CD4-positive, alpha-beta T cell treated with Interleukin-6 at 100 ng/mL for 8 hours (primary cell): ENCODE measurements at places on chromosomes 4 and X.

- DNase-seq = no peak
Measured at GRCh38 chr4:53022513-53023100, 160.5 kb downstream of the RASL11B start.

GRCh38 chrX:79182616-79183015, 38.1 kb downstream of the GPR174 start:
- no peak for DNase-seq

DNA sequence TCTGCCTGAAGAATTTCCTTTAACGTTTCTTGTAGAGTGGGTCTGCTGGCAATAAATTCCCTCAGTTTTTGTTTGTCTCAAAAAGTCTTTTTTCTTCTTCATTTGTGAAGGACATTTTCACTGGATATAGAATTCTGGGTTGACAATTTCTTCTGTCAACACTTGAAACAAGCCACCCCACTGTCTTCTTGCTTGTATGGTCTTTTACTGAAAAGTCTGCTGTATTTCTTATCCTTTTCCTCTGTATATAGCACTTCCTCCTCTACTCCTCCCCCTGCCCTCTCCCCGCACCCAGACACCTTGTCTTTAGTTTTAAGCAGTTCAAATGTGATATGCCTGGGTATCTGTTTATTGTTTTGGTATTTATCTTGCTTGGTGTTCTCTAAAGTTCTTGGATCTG, 23.3 kb downstream of the SLC9A7 start:
- no peak for DNase-seq

GRCh38 chrX:25300994-25301393, 285.2 kb upstream of the ARX start:
- DNase-seq = no peak

DNA sequence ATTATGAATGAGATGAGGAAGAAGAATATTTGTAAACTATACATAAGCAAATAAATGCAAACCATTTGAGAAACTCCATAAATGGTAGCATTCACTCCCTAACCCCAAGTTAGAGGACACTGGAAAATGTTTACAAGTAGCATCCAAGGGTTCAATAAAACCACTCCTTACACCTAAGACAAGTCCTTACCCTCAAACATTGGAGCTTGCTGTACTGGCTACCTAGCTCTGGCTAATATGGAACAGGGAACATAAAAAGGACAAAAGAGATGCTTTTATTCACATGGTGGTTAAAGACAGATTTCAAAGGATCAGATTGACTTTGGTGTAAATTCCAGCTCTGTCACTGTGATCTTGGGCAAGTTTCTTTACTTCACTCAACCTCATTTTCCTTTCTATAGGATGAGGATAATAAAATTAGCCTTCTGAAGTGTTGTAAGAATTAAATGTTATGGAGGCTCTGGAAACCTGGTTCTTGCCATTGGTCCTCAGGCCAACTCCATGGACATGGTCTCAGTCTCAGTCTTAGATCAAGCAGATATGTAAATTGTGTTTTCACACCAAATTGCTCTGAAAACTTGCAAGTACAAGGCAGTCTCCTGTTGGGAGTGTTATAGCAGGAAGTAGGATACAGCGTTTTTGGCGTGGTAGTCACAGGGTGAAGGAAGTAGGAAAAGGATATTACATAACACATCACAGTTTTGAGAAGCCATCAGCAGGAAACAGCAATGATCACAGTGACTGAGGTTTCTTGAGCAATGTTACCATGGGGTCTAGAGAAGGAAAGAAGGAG, 3.3 kb downstream of the CXCL1 start:
- DNase-seq = no peak

DNA sequence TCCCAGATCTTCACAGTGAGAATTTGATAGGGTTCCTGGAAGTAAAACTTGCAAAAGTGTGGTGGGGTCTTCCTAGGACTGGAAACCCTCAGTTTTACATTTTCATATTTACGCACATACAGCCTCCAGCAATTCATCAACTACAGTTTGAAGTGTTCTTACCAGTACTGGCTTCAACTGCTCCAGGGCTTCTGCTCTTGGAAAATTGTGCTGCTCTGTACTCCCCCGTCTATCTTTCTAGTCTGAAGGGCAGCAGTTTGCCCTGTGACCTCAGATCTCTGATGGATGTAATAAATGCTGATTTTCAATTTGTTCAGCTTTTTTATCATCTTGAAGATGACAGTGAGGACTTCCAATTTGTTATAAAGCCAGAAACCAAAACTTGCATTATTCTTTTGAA, 458.9 kb upstream of the FSTL5 start:
- DNase-seq = no peak

- no peak for DNase-seq
Measured at GRCh38 chr4:88027611-88028608, 20.5 kb downstream of the PKD2 start.

DNA sequence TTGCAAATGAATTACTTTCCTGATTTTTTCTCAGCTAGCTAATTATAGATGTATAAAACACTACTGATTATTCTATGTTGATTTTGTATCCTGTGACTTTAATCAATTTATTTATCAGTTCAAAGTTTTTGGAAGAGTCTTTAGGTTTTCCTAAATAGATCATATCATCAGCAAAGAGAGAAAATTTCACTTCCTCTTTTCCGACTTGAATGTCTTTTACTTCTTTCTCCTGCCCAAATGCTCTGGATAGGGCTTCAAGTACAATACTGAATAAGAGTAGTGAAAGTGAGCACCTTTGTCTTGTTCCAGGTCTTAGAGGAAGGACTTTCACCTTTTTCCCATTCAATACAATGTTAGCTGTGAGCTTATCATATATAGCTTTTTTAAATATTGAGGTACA, 417.9 kb downstream of the PDGFC start:
- DNase-seq = no peak

DNA sequence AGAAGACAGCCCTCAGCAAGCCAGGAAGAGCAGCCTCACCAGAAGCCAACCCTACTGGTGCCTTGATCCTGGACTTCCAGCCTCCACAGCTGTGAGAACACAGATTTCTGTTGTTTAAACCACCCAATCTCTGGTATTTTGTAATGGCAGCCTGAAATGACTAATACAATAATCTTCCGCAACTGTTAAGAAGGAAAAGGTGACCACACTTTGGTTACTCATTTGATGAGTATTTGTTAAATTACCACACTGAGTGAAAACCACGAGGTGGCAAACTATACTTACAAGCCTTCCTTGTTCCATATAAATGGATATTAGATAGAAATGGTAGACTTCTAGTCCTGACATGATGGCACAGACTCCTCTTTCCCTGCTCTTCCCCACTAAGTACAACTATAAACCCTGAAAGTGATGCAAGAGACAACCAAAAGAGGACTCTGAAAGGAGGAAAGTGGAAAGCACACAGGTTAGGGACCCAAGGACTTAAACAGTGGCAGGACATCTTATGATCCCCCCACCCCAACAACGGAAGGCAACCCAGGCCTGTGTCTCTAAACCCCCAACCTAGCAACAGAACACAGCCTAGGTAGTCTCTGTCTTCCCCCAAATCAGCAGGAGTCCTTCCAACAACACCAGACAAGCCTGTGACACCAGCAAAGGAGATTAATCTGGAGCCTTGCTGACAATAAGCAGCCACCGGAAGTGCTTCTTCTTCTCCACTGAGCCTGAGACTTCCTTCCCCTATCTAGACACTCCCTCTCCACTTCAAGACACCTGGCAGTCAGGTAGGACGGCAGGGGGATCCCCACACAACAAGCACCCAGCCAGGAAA, 12.3 kb downstream of the ZNF182 start:
- no peak for DNase-seq

DNA sequence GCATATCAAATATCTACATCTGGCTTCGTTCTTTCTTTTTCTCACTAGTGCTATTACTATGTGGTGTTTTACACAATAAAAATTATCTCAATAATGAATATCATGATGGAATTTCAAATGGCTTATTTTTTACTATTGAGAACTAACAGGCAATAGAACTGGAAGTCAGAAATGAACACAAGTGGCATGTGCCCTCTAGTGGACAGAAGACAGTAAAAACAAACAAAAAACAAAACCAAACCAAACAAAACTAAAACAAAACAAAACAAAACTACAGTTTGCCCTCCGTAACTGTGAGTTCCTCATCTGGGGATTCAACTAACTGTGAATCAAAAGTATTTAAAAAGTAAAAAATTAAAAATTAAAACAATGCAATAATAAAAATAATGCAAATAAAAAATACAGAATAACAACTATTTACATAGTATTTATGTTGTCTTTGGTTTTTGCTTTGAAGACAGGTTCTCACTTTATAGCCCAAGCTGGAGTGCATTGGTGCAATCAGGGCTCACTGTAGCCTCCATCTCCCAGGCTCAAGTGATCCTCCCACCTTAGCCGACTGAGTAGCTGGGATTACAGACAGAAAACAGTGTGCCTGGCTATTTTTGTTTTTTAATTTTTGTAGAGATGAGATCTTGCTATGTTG, 195.6 kb upstream of the TACR3 start:
- no peak for DNase-seq

GRCh38 chr4:36313301-36313700, 31.9 kb downstream of the DTHD1 start:
- DNase-seq = no peak

GRCh38 chr4:174216799-174217272, 66.6 kb downstream of the FBXO8 start:
- DNase-seq = no peak

DNA sequence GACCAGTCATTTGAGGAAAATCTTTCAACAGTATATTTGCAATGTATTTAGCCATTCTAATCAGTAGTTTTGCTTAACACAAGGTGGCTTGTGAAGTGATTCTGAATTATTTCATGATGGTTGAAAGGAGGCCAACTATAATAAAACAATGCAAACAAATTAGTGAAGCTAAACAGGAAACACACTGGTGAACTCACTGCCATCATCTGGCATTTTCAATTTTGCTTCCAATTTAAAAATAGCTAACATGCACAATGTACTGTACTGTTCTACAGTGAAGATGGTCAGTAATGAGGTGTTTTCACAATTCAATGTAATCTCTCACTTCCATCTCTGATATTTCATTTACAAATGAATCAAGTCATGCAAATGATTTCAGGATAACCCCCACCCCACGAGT, 31.1 kb downstream of the PGRMC2 start:
- no peak for DNase-seq

- DNase-seq = no peak
Measured at GRCh38 chr4:124191329-124191728, 521.2 kb downstream of the ANKRD50 start.

- DNase-seq = no peak
Measured at GRCh38 chr4:111905511-111905910, 239.7 kb upstream of the FAM241A start.

GRCh38 chrX:123918106-123918721, 43.3 kb upstream of the STAG2 start:
- DNase-seq = no peak

- no peak for DNase-seq
Measured at GRCh38 chrX:133537142-133537541, 121.9 kb upstream of the GPC4 start.

DNA sequence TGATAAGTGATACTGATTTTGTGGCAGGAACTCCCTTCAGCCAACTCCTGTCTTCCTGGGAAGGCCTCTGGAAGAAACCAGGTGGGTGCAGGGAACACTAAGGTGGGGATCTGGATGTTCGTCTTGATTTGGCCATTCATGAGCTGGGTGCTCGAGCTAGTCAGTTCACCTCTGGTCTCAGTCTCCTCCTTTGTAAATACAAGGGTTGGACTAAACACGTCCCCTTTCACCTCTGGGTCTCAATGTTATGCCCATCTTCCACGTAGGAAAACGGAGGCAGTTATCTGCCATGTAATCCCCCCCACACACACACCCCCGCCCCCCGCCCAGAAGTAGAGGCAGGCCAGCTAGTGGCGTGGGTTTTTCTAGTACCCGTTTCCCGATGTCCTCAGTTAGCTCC, 4.1 kb upstream of the RS1 start:
- DNase-seq = no peak

GRCh38 chrX:106171293-106171820, 3.3 kb downstream of the PWWP3B start:
- DNase-seq = no peak

DNA sequence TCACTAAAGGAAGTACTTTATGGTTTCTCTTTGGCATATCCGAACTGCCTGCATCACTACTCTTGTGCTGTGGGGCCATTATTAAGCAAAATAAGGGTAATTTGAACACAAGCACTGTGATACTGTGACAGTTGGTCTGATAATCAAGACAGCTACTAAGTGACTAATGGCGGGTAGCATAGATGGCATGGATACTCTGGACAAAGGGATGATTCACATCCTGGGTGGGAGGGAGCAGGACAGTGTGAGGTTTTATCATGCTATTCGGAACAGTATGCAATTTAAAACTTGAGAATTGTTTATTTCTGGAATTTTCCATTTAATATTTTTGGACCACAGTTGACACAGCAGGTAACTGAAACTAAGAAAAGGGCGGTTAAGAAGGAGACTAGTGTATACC, 52.6 kb upstream of the CITED1 start:
- DNase-seq = no peak

GRCh38 chrX:46653482-46653881, 79.9 kb downstream of the CHST7 start:
- no peak for DNase-seq

- DNase-seq = no peak
Measured at GRCh38 chrX:112941209-112941837, 100.7 kb upstream of the AMOT start.

DNA sequence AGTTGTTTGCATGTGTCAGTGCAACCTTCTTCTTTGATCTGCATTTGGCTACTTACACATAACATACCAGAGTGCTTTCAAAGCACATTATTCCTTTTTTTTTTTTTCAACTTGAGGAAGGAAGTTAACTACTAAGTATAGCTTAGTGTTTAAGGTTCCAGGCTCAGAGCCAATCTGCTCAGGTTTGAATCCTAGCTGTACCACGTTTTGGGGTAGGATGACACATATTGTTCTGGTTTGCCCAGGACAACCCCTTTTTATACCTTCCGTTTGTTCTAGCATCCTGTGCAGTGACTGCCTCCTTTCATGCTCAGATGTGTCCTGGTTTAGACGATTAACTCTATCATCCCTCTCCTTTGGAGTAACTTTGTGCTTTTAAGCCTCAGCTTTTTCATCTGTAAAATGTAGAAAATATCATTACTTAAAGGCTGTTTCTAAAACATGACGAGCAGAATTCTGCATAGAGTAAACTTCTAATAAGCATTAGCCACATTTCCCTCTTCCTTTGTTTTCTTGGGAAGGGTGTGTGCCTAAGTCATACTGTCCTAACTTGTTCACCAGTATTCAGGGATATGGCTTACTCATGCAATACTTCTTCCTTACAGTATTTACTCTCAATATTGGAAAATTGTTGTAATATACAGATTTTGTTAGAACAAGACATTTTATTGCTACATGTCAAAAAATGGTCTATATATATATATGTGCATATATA, 281.3 kb downstream of the C4orf33 start:
- no peak for DNase-seq
